ENCODE measurements at places on chromosomes 7 and 10.

GRCh38 chr7:77837275-77837674 lies 38.7 kb downstream of the PHTF2 start:
- no peak for DNase-seq

GRCh38 chr10:84715911-84716310 lies 387.5 kb downstream of the CCSER2 start:
- DNase-seq: no peak

GRCh38 chr7:133754708-133755107 lies 372.4 kb upstream of the LRGUK start:
- DNase-seq: no peak

DNA sequence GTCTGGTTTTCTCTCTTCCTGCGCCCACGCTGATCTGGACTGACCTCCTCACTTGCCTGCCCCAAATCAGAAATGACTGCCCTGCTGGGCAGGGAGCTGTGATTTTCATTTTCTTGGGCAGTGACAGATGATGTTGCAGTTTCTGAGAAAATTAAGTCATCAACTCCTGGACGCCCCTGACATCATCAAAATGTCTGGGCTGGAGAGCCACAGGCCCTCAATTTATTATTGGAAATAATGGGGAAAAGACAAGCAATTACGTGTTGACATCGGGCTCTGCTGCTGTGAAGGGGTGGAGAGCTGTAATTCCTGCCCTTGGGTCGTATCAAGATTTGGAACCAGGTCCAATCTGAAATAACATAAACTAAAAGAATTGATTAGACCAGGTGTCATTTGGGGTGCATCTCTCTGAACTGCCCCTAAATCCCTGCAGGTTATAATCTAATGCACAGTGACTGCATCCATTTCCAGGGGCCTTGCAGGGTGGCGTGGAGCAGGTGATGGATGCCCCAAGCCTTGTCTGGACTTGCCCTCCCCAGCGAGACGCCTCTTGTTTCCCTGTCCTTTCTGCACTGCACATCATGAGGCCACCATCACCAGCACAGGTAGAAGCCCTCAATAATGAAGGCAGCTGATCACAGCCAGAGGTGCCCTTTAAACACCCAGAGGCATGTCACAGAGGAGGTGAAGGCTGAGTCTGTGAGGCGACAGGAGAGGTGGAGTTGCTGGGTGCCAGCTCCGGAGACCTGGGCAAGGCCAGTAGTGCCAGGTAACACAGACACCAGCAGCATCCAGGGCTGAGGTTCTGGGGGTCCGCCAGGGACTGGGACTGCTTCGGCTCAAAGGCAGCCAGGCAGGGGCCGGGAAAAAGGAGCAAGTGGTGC lies 98.7 kb downstream of the HTR5A start:
- DNase-seq: no peak

DNA sequence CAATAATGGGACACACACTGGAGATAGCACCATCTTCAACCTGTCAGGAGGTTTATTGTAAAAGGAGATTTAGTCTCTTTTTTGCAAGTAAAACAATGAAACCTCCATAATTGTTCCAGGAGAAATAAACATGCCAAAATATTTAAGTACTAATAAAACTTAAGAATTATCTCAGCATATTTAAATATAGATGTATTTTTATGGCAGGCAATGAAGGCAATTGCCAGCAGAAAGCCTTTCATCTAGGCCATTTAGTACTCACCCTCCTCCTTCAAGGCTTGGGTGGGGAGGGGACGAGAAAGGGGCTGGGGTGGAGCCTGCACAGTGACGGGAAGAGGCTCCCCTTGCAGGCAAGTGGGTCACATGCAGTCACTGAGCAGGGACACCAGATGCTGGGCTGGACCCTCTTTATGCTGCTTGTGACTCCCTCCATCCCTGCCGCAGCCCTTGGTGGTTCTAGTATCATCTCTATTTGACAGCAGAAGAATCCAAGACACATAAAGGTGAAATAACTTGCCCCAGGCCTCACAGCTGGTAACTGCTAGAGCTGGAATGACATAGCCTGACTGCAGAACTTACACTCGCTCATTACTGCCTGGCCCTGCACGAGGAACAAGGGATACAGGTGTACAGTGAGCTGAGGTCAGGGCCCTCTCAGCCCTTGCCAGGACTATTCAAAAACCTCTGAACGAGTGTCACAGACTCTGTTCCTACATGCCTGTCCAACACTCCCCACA lies 449.5 kb upstream of the ZMIZ1 start:
- no peak for DNase-seq

DNA sequence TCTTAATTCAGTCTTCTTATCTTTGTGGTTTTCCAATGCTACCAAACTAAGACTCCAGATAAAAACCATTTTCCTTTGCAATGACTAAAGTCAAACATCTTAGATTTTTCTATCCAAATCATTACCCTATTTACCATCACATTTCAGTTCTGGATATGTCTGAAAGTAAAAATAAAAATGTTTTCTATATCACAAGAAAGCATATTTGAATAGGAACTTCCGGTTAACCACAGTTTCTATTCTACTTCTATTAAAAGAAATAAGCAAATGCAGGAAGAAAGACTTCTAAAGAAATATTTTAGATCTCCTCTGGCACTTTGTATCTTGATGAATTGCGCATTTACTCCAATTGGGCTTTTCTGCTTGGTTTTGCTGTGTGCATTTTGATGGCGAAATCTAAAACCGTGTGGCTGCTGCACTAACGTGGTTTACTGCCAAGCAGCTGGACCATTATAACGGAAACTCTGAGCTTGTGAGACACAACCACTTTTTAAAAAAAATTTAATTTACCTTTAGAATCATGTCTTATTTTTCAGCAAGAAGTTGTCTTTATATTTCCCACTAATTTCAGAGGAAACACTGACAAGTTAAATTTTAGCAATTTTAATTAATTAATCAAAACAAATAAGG lies 146.1 kb downstream of the VPS50 start:
- DNase-seq: no peak

DNA sequence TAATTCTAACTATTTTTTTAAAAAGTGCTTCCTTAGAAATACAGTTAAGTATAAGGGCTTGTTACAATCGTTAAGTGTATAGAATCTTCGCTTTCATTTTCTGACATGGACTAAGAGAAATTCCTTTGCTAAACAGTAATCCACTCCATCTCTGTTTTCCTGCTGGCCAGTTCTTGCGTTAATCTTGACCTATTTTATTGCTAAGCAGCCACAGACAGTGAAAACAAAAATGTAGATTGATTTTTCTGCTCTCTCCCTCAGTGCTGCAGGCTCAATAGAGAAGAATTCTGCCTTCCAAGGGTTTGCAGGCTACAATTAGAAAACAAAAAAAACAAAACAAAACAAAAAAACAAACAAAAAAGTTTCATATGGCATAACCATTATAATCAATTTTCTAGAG lies 310.4 kb upstream of the ADARB2 start:
- no peak for DNase-seq

- no peak for DNase-seq
Observed at GRCh38 chr10:85665681-85666080, 700.9 kb downstream of the GRID1 start.

DNA sequence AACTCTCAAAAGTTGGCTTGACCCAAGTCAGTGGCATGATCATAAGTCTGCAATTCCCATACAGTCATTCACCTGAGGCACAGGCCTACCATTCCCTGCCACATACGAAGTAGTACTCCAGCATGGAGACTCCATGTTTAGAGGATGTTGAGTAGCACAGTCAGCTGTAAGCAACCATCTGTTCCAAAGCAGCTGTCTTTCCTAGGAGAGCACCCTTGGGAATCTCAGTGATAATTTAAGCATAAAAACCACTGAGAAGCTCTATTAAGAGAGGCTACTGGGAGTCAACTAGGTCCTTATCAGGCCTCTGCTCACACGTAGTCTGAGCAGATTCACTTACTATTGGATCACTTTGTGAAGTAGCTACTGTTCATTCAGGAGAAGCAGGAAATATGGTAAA lies 61.6 kb upstream of the UNC5B start:
- no peak for DNase-seq

GRCh38 chr10:84665883-84666463 lies 337.6 kb downstream of the CCSER2 start:
- peak; percentile 2 for DNase-seq

DNA sequence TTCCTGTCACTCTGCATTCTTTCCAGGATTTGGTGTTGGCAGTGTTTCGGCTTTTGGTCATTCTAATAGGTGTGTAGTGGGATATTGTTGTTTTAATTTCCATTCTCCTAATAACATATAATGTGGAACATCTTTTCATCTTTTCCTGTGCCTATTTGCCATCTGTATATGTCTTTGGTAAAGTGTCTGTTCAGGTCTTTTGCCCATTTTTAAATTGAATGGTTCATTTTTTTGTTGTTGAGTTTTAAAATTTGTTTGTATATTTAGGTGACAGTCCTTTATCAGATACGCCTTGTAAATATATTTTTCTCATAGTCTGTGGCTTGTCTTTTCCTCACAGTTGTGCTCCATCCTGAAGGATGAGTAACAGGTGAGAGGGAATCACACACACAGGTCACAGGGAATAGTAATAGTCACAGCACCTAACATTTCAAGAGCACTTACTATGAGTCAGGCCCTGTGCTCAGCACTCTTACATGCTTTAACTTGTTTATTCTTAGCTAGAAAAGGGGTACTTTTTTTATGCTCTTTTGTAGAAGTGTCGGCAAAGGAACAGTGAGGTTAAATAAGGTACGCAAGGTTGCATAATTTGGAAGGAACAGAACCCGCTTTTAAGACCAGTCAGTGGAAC lies 117.1 kb upstream of the GATA3 start:
- DNase-seq: no peak

- no peak for DNase-seq
Observed at GRCh38 chr7:587767-588166, 68.1 kb upstream of the PDGFA start.

- no peak for DNase-seq
Observed at GRCh38 chr7:39428221-39428620, 138.0 kb upstream of the YAE1 start.

GRCh38 chr10:131004276-131004675 lies 307.2 kb downstream of the TCERG1L start:
- DNase-seq: no peak

- peak; percentile 9 for DNase-seq
Observed at GRCh38 chr7:64618785-64619456, 47.0 kb upstream of the ZNF107 start.

GRCh38 chr10:49644035-49644646 lies 30.3 kb downstream of the CHAT start:
- no peak for DNase-seq

- DNase-seq: no peak
Observed at GRCh38 chr7:28729281-28729680, 228.8 kb downstream of the TRIL start.

DNA sequence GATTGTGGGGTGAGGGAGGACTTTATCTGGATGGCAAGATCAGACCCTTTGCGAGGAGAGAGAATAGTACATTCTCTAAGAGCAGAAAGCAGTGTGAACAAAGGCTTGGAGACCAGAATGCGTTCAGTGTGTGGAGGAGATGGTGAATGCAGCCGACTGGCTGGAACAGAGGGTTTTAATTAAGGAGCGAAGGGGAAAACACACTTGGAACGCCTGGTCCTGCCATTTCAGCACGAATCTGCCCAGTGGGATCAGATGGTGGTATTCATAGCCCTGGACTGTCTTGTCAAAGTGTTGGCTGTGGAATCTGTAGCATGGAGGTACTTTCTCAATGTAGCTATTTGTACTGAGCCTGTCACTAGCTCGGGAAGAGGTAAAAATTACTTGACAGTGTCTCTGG lies 260.9 kb downstream of the SLC25A13 start:
- DNase-seq: no peak

DNA sequence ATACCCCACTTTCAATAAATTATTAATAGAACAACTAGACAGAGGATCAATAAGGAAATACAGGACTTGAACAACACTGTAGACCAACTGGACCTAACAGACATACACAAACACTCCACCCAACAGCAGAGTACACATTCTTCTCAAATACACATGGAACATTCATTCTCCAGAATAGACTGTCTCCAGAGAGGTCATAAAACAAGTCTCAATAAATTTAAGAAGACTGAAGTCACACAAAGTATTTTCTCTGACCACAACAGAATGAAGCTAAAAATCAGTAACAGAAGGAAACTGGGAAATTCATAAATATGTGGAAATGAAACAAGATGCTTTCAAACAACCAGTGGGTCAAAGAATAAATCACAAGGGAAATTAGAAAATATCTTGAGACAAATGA lies 119.8 kb downstream of the SMURF1 start:
- DNase-seq: no peak

GRCh38 chr10:63206997-63207811 lies 74.1 kb downstream of the NRBF2 start:
- DNase-seq: no peak

- no peak for DNase-seq
Observed at GRCh38 chr10:130333185-130333584, 197.0 kb downstream of the GLRX3 start.

DNA sequence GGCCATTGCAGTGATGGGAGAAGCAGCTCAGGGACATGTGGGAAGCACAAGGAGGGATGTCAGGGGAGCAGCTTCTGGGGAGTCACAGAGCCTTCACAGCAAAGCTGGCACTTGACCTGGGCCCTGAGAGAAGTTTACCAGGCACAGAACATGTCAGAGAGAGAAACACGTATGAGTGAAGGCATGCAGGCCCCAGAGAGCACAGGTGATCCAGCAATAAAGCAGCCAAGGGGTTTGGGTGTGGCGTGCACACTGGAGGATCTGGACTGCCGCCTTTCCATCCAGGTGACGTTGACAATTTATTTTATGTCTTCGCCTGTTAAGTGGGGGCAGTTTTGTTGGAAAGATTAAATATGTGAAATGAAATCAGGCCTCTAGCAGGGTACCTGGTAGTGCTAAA lies 252.6 kb upstream of the COBL start:
- DNase-seq: no peak

- DNase-seq: no peak
Observed at GRCh38 chr7:69147631-69148030, 450.6 kb upstream of the AUTS2 start.

- no peak for DNase-seq
Observed at GRCh38 chr7:149041350-149041749, 13.0 kb upstream of the PDIA4 start.

DNA sequence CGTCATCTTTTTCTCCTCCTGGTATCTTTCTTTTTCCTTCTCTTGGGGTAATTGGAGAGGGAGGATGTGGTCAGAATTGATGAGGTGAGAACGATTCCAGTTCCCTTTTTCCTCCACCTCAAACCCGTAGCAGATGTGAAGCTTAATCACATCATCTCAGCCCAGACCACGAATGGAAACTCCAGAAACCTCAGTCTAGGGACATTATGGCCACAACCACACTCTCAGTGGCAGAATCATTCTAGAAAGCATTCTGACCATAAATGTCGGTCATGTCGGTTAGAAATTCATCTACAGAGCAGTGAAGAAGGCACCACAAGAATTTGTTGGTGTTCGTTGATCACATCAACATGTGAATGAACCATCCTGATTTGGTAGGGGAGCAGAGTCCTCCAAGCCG lies 78.7 kb downstream of the GATA3 start:
- DNase-seq: no peak
